ENCODE measurements at places on chromosomes 3 and 15. TPM values are rescaled to one million over a fixed set of nuclear protein-coding genes. Genes with fewer than 3 reads are reported as not detected.

GRCh38 chr3:9201955-9202354 is 47.5 kb downstream of the SRGAP3 start:
- DNase-seq: peak; percentile 19

DNA sequence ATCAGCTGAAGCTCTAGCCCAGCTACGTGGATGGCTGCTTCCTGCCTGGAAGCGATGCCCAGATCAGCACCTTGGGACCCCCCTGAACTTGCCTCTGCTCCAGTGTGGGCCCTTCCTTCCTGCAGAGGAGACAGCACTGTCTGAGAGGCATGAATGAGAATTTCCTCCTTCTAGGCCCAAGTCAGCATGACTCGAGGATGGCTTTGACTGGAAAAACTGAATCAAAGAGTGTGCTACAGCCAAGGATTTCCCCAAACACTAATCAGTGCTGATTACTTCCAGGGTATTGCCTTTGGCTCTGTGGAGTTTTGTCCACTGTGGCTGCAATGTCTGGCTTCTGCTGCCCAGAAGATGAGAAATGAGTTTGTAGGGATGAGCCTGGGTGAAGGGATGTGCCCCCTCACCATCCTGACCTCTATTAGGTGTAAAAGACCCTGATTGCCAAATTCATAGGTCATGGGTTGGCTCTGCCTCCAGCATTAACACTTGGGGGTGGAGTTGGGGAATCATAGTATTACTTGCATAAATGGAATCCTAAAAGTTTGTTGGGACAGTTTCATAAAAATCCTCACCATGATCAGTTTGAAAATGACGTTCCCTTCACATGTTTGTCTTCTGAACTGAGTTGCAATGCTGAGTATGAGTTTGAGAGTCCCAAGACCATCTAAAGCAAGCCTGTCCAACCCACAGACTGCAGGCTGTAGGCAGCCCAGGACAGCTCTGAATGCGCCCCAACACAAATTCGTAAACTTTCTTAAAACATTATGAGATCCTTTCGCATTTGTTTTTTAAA is 36.7 kb downstream of the FLNB start:
- no peak for DNase-seq

GRCh38 chr15:88653200-88654064 is 14.6 kb downstream of the ISG20 start:
- DNase-seq: peak; percentile 53

GRCh38 chr3:81395739-81396513 is 365.5 kb downstream of the GBE1 start:
- no peak for DNase-seq

- no peak for DNase-seq
Observed at GRCh38 chr3:10961921-10962320, 30.6 kb upstream of the SLC6A1 start.

Gene RASL12
- total RNA-seq: 71.7 TPM

Gene LSM3
- total RNA-seq: 13.4 TPM

Gene VPS39
- 186 TPM for total RNA-seq

Gene LTF
- 0.28 TPM for total RNA-seq

GRCh38 chr3:196238612-196239560 is 22.6 kb downstream of the SLC51A start:
- DNase-seq: no peak

Measured in sigmoid colon (tissue), 7 donors.